ENCODE measurements at places on chromosomes 4 and X.

GRCh38 chr4:164888096-164888715 lies 11.2 kb downstream of the APELA start:
- no peak for DNase-seq

GRCh38 chrX:78595901-78596502 lies 63.1 kb downstream of the RTL3 start:
- DNase-seq, result no peak

- DNase-seq, result no peak
Observed at GRCh38 chr4:140222171-140222570, 68.2 kb upstream of the MAML3 start.

DNA sequence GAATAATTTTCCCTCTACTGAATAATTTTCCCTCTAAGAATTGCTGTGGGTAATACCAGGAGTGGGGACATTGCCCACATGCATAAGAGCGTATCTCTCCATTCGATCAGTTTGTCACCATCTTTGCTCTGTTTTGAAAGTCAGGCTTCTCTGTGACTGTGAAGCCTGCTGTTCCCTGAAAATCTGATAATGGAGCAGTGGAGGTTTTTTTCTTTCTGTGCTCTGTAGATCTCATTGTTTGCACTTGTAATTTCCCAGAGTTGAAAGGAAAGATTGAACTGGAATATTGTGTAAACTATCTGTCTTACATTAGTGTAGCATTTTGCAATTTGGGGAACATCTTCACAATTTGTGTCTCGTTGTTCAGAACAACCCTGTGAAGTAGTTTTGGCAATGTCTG lies 4.3 kb downstream of the ZXDB start:
- DNase-seq, result no peak

DNA sequence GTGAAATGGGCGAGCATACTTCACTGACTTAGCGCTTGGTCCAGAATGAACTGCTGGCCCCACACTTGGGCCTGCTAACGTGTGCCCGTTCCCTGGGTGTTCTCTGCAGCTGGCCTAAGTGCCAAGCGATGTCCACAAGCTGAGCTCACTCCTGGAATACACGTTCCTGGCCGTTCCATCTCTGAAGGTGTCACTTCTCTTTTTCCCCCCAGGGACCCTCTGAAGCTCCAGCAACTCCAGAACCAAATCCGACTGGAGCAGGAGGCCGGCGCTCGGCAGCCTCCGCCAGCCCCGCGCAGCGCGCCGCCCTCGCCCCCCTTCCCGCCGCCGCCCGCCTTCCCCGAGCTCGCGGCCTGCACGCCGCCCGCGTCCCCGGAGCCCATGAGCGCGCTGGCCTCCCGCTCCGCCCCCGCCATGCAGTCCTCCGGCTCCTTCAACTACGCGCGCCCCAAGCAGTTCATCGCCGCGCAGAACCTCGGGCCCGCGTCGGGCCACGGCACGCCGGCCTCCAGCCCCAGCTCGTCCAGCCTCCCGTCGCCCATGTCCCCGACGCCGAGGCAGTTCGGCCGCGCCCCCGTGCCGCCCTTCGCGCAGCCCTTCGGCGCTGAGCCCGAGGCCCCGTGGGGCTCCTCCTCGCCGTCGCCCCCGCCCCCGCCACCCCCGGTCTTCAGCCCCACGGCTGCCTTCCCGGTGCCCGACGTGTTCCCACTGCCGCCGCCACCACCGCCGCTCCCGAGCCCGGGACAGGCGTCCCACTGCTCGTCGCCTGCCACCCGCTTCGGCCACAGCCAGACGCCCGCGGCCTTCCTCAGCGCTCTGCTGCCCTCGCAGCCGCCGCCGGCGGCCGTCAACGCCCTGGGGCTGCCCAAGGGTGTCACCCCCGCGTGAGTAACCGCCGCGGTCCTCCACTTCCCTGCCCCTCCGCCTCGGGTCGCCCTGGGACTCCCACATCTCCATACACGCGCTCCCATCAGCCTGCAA lies 132.3 kb downstream of the CBR4 start:
- peak; percentile 5 for DNase-seq

GRCh38 chr4:165994701-165995100 lies 121.7 kb downstream of the TLL1 start:
- DNase-seq, result no peak

DNA sequence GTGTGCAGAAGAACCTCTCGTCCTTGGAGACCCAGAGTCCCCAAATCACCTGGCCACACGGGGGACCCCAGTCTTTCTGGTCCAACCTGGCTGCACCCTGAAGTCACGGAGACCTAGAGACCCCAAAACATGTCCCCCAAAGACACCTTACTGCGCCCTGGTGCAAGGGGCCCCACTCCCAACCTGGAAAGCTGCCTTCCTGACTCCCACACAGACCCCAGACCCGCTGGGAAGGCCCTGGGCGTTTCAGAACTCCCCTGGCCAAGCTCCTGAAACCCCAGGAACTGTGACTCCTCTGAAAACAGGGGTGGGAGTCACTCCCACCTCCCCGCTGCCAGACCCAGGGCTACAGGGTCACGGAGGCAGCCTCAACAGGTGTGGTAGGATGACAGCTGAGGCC lies 12.7 kb upstream of the SHOX start:
- no peak for DNase-seq

- DNase-seq, result no peak
Observed at GRCh38 chrX:17441965-17442364, 67.0 kb downstream of the NHS start.

DNA sequence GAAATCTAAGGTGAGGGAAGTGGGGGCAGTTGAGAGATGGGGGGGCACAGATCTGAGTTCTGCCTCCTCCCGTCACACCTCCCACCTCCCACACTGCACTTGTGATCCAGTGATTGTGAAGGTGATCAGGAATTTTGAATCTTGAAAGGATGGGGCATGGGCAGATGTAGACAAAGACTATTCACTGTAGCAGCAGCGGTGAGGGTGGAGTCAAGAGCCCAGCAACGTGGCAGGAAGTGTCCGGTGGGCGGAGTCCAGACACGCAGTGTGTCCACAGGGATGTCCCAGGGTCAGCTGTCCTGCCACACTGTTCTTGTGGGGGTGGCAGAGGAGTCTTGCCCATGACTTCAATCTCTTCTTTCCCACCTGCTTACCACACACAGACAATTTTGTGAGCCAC lies 330.5 kb upstream of the GALNT7 start:
- DNase-seq, result no peak

DNA sequence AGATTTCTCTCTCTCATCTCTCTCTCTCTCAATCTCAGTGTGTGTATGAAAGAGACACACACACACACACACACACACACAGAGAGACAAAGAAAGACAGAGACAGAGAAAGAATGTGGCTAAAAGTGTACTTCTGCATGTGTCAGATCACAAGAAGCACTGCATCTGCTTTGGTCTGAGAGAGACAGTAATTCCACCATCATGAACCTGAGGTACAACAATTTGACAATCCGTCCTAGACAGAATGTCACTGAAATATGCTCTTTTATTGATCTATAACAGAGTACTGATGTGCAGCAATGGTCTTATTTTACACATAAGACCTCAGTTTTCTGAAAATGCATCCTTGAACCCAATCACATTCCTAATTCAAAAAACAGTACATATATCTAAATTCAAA lies 576.2 kb upstream of the SMIM31 start:
- DNase-seq, result no peak

DNA sequence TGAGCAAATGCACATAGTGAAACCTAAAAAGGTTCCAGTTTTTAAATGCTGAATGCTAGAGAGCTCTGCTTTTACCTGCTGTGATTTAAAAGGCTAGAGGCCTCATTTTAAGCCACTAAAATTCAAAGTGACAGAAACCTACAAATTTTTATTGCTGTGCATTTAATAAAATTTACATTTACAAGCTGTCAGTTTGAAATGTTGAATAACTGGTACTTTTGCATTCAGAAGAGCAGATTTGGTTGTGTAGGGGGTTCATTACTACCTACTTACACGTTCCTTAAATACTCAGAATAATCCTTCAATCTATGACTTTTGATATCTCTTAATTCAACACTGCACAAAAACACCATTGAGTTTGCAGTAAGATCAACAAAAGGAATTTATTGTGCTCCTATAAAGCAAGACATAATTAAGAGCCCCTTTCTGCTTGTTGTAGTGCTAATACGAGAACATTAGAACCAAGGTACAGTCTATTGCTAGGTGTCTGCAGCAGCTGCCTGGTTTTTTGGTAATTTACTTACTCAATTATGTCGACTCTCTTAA lies 27.9 kb downstream of the NKX3-2 start:
- DNase-seq, result no peak

DNA sequence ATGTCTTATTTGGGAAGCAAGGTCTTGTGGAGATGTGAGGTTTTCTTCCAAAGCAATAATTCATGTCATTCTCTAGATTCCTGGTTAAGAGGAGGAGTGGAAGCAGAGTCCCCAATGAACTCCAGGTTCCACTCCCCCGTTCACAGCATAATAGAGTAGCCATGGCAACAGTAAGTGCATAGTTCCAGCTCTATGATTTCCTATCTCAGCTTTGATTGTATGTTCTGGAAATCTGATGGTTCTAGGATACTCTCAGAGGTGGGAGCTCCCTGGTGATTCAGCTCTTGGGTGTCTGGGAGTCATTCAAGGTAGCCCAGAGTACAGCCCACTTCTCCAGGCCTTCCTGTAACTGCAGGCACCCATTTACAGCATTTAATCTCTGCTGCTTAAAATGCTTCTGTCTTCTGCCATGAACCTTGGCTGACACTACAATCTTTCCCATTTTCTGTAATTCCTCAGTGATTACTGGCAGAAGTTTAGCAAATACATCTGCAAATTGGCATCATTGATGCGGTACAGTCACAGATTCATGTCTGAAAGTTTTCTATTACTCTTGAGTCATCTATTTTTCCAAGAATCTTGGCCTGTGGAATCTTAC lies 242.0 kb downstream of the MAPK10 start:
- DNase-seq, result no peak

- DNase-seq, result no peak
Observed at GRCh38 chr4:188214861-188215260, 75.6 kb downstream of the TRIML1 start.

DNA sequence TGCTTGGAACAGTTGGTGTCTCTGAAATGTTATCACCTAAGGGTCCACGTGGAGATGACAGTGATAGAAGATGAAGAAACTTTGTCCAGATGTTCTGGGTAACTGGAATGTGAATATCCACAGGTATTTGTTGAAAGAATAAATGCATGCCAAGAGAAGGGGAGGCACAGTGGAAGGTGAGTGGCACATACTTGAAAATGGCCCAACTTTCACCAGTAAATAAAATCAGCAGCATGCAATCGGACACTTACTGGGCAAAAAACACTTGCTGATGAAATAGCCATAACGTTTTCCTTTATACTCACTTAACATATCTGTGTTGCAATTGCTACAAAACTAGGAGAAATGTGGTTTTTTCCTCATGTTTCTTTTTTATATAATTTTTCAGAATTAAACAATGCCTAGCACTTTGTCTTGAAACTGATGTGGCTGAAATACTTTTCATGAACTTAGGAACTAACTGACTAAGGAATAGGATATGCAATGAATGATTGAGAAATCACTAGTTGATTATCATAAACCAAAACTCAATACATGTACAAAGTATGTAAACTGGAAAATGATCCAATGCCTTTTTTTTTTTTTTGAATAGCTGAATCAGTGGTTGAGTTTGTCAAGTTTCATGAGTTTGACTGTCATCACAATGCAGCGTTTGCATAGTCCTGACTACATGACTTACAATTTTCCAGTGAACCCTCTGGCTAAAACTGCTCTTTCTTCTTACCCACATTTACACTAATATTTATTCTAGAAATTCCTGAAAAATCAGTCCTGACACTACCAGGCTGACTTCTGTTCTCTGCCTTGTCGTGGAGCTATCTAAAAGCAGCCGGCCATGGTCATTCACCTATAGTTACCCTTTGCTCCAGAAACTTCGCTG lies 127.4 kb downstream of the CPE start:
- DNase-seq, result no peak

GRCh38 chr4:187380181-187380581 lies 615.4 kb upstream of the ZFP42 start:
- no peak for DNase-seq

DNA sequence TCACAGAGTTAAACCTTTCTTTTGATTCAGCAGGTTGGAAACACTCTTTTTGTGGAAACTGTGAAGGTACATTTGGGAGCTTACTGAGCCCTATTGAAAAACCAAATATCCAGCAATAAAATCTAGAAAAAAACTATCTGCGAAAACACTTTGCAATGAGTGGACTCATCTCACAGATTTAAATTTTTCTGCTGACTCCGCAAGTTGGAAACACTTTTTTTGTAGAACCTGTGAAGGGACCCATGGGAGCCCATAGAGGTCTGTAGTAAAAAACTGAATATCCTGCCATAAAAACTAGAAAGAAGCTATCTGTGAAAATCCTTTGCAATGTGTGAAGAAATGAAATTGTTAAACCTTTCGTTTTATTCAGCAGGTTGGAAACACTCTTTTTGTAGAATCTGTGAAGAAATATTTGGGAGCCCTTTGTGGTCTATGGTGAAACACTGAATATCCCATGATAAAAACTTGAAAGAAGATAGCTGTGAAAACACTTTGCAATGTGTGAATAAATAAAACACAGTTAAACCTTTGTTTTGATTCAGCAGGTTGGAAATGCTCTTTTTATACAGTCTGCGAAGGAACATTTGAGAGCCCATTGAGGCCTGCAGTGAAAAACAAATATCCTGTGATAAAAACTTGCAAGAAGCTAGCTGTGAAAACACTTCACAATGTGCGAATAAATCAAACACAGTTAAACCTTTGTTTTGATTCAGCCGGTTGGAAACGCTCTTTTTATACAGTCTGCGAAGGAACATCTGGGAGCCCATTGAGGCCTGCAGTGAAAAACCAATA lies 22.3 kb upstream of the DCUN1D4 start:
- no peak for DNase-seq

- no peak for DNase-seq
Observed at GRCh38 chr4:153676984-153677383, 7.1 kb upstream of the TLR2 start.

- peak; percentile 8 for DNase-seq
Observed at GRCh38 chr4:165343353-165344191, 16.1 kb downstream of the MSMO1 start.

GRCh38 chrX:16665089-16665488 lies 15.1 kb downstream of the S100G start:
- no peak for DNase-seq

DNA sequence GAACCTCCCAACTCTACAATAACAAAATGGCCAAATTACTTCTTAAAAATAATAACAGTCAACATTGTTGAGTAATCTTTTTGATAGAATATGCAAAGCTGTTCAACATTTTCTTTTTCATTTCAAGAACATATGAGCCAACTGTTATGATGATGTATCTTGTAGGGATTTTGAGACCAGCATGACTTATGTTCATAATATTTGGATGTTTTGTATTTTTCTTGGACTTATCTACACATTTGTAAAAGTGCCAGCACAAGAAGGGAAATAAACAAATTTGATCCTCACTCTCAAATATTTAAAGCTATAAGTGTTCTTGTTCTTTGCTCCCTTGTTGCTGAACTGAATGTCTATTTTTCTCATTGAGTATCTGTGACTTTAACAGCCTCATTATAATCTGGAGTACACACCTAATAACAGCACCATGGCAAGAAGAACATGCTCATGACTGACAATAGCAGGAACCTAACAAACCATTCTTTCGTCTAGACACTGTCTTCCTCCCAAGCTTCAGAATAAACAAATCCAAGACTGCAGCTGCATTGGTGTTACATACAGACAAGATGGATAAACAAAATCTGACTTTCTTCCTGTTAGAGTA lies 1049.7 kb downstream of the FAT4 start:
- DNase-seq, result no peak

GRCh38 chr4:54005475-54005874 lies 58.9 kb downstream of the CHIC2 start:
- no peak for DNase-seq
